GM12891 (cell line): ENCODE measurements at places on chromosomes 3 and 15.
A peak's percentile ranks its signal among the peaks of the same experiment; 100 is the strongest.

DNA sequence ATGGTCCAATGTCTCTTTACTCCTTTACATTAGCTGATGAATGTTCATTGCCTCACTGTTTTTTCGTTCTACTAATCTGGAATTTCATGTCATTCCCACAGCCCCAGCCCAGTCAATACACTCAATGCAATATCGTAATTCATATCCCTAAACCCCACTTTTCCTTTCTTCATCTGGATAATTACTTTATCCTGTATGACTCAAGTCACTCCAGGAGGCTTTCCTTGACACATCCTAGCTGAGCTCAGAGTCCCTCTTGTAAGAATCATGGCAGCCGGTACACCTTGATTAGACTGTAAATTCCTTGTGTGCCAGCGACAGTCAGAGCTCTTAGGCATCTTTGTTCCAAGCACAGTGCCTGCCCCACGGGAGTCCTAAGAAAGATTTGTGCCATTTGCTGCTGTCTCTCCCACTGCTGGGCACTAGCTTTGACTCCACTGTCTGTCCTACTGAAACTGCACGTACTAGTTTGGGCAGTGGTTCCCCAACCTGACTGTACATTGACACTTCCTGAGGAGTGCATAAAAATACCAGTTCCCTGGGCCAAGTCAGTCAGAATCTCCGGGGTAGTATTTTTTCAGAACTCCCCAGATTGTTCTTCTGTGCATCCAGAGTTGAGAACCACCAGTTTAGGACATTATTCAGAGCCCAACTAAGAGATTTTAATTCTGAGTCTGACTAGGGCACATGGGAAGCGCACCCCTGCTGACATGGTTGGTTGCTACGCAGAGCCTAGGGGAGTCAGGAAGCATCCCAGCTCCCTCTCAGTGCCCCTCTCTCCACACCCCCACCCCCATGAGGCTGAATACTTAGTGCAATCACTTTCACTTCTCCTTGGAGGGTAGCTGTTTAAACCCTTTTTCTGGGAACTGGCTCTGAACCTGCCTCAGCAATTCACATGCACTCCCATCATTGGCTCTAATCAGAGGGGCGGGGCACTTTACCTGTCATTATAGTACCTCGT lies 19.5 kb upstream of the C3orf70 start:
- no peak for DNase-seq

GRCh38 chr3:116291141-116291540 lies 154.1 kb downstream of the LSAMP start:
- DNase-seq: no peak

- no peak for DNase-seq
These were observed 377.1 kb upstream of the TBL1XR1 start for GRCh38 chr3:177574222-177574856.

- no peak for DNase-seq
These were observed 15.6 kb upstream of the RAP2B start for GRCh38 chr3:153146191-153147053.

- DNase-seq: no peak
These were observed 127.8 kb downstream of the STAG1 start for GRCh38 chr3:136624371-136624770.

- no peak for DNase-seq
These were observed 5.2 kb downstream of the PRKCD start for GRCh38 chr3:53166206-53166605.

- no peak for DNase-seq
These were observed 23.2 kb downstream of the CTNNB1 start for GRCh38 chr3:41222501-41222900.

DNA sequence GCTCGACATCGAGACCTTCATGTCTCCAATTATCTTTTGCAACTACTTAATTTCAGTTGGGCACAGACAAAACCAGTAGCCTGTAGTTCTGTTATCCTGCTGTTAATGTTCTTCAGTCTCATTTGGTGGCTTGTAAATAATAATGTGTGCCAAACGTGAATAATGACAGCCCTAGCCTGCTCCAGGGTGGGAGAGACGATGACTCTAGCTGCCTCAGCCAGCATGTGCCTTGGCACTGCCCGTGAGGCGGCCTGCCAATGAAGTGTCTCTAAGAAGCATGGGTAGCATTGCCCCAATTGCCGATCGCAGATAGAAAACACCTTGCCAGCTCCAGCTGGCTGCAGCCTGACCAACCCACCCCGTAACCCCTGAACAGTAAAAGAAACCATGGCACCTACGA lies 58.8 kb downstream of the ASB7 start:
- DNase-seq: no peak

GRCh38 chr3:132265028-132265427 lies 52.2 kb upstream of the ACP3 start:
- no peak for DNase-seq

GRCh38 chr3:152460936-152461335 lies 192.2 kb downstream of the MBNL1 start:
- no peak for DNase-seq

DNA sequence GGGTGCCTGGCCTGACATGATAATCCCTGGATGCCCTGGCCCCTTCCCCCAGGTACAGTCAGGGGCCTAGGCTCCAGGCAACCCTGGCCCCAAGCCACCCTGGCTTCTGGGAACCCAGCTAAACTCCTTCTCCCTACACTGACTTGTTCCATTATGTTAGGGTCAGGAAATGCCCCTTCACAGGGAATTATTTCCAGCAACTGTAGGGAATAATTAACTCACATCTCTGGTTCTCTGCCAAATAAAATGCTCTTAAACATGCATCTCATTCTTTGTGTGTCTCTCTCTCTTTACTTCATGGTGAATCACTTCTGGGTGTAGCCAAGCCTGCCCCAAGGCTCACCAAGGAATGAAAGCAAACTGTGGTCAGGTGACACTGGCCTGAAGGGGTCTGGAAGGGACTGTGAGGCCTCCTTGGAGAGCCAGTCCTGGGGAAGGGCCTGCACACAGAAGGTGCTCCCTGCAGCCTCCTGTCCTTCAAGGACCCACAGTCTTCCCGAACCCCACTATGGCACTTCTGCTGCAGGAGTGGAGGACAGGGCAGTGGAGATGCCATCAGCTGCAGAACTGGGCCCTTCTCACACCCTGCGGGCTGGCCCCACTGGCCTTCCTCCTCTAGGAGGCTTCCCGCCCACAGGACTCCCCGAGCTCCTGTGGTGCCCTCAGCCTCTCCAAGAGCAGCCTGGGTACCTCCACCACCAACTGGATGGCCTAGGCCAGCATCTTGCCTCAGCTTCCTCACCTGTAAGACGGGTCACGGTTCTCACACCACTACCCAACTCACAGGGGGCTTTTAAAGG lies 17.6 kb downstream of the TKT start:
- no peak for DNase-seq

DNA sequence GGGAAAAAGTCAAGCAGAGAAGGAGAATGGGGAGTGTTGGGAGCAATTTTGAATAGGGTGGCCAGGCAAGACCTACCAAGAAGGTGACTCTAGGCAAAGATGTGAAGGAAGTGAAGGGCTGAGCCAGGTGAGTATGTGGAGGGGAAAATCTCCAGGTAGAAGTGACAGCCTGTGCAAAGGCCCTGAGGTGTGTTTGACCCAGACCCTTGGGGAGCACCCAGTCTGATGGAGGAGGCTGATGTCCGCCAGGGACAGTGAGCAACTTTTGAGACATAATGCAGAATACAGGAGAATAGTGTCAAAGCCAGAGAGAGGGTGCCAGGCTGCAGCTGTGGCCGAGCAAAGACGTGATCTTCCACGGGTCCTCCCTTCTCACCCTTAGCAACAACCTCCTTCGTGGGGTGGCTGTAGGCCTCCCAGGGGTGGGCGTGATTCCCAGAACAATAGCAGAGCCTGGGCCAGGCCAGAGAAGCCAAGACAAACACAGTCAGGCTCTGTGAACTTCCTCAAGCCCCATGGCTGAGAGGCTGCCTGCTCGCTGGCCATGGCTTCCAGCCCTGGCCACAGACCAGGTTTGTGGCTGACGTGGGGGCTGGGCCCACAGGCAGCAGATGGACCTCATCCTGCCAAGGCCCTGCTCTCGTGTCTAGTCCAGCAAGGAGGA lies 58.1 kb downstream of the SLC6A6 start:
- no peak for DNase-seq

DNA sequence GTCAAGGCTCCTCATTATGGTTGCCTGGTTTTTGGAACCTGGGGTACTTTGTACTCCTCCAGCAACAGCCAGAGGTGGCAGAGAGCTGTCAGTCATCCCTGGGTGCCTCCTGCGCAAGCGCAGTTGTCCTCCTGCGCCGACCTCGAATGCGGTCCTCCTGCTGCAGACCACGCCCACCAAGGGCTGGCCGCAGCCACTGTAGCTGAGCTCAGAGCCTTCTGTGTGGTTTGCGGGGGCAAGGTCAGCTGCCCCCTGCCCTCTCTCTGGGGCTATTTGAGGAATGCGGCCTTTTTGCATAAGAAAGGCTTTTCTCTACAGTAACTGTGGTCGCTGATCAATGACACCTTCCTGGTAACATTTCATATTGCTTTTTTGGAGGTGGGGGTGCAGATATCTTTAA lies 131.3 kb upstream of the SNRPN start:
- no peak for DNase-seq

DNA sequence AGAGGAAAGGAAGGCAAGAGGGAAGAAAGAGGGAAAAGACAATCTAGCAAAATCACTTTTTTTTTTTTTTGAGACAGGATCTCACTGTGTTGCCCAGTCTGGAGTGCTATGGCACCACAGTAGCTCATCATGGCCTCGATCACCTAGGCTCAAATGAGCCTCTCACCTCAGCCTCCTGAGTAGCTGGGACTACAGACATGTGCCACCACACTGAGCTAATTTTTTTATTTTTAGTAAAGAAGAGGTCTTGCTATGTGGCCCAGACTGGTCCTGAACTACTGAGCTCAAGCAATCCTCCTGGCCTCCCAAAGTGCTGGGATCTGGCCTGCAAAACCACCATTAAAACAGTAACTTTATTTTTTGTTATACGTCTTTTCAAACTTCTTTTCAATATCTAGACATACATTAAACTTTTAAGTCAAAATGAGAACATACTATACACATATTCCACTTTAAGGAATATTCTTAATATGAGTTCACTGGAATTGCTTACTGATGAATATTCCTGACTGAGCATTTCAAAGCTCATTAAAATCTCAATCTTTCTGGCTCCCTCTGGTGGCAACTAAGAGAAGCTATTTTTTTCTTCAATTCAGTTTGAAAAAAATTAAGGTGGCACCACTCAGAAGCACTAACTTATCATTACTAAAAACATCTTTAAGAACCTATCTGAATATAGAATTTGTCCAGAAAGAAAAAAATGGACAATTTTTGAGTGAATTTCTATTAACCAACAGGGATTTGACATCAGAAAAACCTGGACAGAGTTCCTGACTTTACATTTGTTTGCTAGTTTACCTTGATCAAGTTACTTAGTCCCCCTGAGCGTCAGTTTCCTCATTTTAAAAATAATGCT lies 40.9 kb downstream of the UACA start:
- peak; percentile 11 for DNase-seq

DNA sequence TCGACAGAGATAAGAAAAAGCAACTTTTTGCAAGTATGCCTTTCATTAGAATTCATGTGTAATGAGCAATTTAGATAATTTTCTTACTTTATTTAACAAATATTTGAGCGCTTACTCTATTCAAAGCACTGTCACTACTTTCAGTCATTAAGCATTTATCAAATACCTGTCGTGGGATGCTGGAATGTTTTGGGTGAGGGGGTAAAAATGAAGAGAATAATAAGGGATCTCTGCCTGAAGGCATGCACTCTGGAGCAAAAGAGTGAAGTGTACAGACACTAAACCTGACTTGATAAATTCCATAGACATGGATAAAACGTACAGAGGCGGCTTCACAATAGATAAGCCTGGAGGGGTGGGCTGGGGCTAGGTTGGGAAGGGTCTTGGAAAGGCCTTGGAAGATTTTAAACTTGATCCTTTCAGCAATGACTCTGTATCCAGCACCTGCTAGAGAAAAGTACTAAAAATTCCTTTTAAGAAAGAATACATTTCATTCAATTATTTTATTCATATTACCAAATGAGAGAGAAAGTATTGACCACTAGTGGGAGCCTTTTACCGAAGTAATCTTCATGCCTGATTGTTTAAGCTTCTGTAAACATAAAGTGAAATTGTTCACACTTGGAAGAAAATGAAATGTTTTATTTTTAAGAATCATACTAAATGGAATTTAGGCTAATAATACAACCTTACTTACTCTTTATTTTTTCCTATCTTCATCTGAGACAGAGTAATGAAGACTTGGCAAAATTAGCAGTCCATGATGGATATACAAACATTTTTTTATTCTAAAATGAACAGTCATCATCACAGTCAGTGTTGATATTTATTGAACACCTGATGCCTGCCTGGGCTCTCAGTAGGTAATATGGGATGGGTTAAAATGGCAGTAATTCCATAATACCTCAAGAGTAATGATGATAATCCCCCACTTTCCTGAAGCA lies 113.2 kb downstream of the PPP2R3A start:
- no peak for DNase-seq

DNA sequence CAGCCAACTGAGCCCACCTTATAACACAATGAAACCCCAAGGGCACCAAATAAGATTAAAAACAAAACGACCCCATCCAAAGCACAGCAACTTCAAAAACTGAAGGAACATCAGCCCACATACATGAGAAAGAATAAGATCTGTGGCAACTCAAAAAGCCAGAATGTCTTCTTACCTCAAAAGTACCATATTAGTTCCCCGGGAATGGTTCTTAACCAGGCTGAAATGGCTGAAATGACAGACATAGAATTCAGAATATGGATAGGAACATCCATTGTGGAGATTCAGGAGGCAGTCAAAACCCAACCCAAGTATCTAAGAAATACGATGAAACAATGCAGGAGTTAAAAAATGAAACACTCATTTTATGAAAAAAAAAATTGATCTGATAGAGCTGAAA lies 222.3 kb downstream of the SCAPER start:
- no peak for DNase-seq

DNA sequence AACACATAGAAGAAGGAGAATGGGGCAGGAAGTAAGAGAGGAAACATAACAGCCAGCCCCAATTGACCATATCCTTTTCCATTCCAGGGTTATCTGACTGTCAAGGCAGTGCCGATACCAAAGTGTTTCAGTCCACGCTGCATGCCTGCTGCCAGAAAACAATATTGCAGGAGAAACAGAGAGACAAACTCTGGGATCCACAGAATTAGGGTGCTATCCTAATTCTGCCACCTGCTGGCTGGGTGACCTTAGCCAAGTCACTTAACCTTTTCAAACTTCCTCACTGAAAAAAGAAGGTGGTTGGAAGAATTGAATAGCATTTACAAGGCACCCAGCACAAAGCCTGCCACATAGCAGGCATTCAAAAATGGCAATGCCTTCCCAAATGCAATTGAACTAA lies 32.0 kb downstream of the GLB1 start:
- no peak for DNase-seq

GRCh38 chr15:43215961-43216360 lies 4.9 kb downstream of the EPB42 start:
- DNase-seq: no peak
